ENCODE measurements at places on chromosomes 6 and 20.

- no peak for DNase-seq
Observed at GRCh38 chr6:92023410-92023966, 1395.9 kb downstream of the EPHA7 start.

GRCh38 chr6:164018133-164018532 lies 603.6 kb downstream of the QKI start:
- no peak for DNase-seq

GRCh38 chr6:169139179-169139971 lies 114.3 kb downstream of the THBS2 start:
- no peak for DNase-seq

- peak; percentile 55 for DNase-seq
Observed at GRCh38 chr6:127606131-127606562, 29.2 kb downstream of the C6orf58 start.

DNA sequence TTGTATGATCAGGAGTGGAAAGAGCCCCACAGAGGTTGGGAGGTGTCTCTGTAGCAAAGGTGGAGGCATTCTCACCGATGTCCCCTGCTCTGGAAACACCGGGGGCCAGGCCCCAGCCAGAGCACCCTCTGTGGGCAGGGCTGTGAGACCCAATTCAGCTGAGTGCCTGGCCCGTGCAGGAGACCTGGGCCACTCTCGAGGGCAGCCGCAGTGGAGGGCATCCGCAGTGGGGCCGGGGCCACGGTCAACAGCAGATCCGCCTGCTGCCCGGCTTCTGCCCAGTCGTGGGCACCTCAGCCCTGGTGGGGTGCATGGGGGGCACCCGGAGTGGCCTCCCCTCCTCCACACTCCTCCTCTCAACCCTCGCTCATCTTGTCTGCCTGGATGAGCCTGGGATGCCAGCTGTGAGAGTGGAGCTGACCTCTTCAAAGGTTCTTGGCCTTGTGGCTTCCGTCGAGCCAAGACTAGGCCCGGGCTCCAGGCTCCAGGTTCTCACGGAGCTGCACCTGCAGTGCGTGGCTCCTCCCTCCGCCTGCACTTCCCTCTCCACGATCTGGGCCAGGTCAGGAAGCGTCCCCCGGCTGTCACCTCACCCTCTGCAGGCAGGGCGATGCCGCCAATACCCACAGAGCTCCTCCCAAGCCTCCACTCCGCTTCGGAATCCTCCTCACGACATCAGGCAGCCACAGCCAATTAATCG lies 134.8 kb downstream of the TAF4 start:
- no peak for DNase-seq

GRCh38 chr6:130587778-130588520 lies 222.1 kb downstream of the TMEM200A start:
- DNase-seq = peak; percentile 85

DNA sequence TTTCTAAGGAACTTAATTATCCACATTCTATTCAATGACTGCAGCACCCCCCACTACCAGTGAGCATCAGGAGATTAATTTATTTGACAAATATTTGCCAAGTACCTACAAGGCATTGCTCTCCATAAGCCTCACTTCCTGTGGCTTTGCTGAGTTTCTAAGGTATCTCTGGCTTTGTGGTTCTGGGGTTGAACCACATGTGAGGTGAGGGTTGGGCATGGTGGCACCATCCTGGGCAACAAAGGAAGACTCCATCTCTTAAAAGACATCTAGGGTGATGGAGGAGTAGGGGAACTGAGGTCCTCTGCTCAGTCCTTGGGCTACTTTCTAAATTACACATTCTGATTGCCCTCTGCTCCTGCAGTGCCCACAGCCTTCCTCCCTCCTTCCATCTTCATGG lies 25.5 kb upstream of the WFDC2 start:
- no peak for DNase-seq

GRCh38 chr20:19918965-19919329 lies 98.2 kb upstream of the NAA20 start:
- DNase-seq = no peak

- no peak for DNase-seq
Observed at GRCh38 chr6:112268654-112269053, 14.3 kb upstream of the LAMA4 start.

DNA sequence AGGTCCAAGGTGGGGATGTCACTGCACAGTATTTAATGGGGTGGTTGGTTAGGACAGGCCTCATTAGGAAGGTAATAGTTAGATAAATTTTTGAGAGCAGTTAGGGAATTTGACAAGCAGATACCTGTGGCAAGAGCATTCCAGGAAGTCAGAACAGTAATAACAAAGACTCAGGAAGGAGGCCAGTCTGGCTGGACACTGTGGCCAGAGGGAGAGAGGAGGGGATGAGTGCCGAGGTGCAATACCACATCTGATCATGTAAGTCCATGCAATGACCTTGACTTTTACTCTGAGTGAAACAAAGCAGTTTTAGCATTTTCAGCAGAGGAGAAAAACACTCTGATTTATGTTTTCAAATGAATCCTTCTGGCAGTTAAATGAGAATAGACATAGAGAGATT lies 990.7 kb upstream of the FLRT3 start:
- no peak for DNase-seq

GRCh38 chr20:49344140-49344539 lies 66.3 kb upstream of the ZNFX1 start:
- no peak for DNase-seq

DNA sequence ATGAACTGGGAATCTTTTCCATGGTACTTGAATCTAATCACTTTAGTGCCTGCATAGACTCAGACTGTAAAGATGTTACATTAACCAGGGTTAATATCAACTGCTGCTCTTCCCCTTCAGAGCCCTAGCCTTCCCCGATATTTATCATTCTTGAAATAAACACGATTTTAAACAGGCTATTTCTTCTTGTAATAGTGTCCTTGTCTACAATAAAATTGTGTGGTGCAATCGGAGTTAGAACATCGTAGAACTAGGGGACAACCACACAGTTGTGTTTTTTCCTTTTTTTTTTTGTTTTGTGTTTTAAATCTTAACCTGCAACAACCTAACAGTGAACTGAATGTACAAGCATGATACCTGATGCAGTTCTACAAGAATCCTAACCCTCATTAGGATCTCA lies 4.5 kb downstream of the GJA1 start:
- DNase-seq = no peak

GRCh38 chr20:21092806-21093205 lies 13.4 kb downstream of the LINC00237 start:
- no peak for DNase-seq

- DNase-seq = peak; percentile 65
Observed at GRCh38 chr6:56552187-56553130, 90.2 kb downstream of the DST start.

- no peak for DNase-seq
Observed at GRCh38 chr6:14320332-14320731, 202.8 kb downstream of the CD83 start.

- DNase-seq = no peak
Observed at GRCh38 chr20:53737396-53738038, 143.9 kb upstream of the ZNF217 start.

GRCh38 chr20:20459726-20460125 lies 91.8 kb downstream of the INSM1 start:
- no peak for DNase-seq

- no peak for DNase-seq
Observed at GRCh38 chr6:160086754-160087153, 34.9 kb upstream of the SLC22A1 start.

- no peak for DNase-seq
Observed at GRCh38 chr6:148550569-148550968, 196.3 kb upstream of the UST start.

DNA sequence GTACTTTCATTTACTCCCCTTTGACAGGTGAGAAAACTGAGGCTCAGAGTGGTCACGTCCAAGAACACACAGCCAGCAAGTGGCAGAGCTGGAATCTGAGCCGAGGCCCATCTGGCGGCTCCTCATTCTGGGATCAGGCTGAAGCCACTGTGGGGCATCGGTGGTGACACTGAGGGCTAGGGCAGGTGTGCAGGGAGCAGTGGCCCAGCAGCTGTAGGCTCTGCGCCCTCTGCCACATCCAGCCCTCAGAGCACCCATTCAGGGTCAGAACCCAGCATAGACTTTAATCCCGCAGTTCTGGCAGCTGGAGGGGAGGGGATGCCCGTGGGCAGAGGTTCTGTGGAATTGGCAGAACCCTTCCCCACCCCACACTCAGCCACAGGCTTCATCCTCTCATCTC lies 210.3 kb downstream of the PREX1 start:
- no peak for DNase-seq

DNA sequence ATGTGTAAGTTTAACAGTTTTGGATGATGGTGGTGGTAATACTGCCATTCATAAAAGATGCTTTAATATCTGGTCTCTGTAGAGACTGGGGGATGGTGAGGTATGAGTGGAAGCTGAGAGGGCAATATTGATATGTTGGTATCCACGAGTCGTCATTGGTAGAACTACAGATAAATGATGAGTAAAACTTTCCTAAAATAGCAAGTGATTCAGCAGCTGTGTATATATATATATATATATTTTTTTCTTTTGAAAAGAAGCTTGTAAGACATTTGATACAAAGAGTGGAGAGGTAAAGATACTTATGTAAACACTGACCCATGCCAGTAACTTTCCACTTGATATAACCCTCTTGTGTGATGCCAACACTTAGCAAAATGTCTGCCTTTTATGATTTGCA lies 41.7 kb upstream of the CITED2 start:
- DNase-seq = no peak

GRCh38 chr6:14673201-14673600 lies 555.6 kb downstream of the CD83 start:
- peak; percentile 81 for DNase-seq

- peak; percentile 12 for DNase-seq
Observed at GRCh38 chr6:145087034-145087433, 648.3 kb downstream of the EPM2A start.

DNA sequence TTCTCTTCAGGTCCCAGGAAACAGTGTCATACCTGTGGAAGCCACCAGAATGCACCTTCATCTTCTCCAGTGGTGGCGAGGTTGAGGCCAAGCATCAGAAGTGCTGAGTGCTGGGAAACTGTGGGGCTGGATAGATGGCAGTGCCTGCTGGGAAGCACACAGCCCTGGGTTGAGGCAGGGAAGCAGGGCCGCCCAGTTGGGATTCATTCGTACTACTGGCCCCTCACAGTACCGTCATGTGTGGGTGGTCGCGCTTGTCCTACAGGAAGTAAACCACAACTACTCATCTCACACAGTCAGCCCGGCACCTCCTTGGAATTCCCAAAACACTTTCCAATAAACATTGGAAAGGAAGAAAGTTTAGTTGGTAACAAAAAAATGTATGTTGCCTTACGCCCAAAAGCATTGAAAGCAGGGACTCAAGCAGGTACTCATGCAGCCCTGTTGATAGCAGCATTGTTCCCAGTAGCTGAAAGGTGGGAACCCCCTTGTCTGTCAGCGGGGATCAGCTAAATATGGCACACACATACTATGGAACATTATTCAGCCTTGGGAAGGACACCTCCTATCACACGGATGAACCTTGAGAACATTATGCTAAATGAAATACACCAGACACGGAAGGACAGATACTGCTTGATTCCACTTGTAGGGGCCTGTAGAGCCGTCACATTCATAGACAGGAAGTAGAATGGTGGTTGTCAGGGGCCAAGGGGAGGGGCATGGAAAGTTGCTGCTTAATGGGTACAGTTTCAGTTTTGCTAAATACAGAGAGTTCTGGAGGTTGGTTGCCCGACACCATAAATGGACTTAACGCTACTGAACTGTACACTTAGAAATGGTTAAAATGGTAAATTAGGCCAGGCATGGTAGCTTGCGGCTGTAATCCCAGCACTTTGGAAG lies 162.7 kb downstream of the MTHFD1L start:
- no peak for DNase-seq

DNA sequence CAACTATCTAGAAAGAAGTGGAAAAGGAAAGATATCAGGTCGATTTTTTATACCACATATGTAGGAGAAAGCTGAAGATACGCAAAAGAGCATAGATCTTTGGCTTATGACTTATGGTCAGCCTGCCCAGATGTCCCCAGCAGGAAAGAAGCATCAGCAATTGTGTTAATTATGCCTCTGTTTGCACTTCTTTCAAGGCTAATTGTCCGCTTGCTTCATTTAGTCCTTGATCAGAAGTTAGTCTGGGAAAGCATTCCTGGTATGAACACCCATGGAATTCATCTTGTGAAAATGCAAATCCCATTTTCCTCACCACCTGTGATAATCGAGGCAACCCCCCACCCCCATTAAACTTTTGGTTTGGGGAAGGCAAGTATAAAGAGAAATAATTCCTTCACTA lies 62.8 kb downstream of the ATP9A start:
- no peak for DNase-seq

- DNase-seq = peak; percentile 67
Observed at GRCh38 chr6:158460602-158461169, 99.2 kb upstream of the TMEM181 start.

DNA sequence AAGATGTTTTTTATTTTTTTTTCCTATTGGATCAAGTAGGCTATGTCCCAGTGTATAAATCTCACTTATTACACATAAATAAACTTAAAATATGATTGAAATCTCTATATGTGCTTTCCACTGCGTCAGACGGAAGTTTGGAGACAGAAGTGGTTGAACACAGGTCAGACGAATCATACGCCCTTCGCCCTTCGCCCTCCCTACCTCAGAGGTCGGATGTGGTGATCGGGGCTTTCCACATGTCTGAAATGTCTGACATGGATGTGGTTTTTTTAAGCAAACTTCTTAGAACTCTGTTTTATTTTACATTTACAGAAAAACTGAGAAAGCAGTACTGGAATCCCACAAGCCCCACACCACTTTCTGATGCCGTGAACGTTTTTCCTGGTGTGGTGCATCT lies 344.4 kb downstream of the THBS2 start:
- no peak for DNase-seq

DNA sequence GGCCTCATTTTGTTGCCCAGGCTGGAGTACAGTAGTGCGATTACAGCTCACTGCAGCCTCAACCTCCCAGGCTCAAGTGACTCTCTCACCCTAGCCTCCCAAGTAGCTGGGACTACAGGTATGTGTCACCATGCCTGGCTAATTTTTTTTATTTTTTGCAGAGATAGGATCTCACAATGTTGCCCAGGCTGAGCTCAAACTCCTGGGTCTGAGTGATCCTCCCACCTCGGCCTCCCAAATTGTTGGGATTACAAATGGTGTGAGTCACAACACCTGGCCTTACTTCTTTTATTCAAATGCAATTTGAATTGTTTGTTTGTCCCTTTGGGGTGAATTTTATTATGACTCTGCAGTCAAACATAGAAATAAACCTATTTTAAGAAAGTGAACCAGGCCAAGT lies 131.7 kb upstream of the SLC22A16 start:
- DNase-seq = no peak

GRCh38 chr6:53913286-53913685 lies 118.5 kb downstream of the LRRC1 start:
- no peak for DNase-seq

DNA sequence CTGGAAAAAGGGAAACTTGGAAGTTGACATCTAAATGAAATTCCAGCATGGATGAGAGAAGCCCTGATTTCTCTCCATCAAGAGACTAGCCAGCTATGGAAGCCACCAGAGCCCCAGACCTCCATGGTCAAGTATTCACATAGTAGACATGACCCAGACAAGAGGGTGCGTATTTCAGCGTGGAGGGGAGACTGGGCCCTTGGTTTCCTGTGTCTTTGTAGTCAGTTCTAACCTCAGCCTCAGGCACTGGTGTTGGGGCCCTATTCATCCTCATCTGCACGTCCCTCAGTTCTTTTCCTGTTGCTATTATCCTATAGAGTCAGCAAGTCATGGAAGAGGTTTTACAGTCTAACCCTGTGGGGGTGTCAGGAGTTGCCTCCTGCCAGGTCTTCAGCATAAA lies 12.5 kb downstream of the GNL1 start:
- no peak for DNase-seq

- DNase-seq = no peak
Observed at GRCh38 chr6:96391776-96392360, 129.7 kb upstream of the UFL1 start.

Measured in EL (cell line).